ENCODE measurements at places on chromosomes 7 and 10. TPM values are rescaled to one million over a fixed set of nuclear protein-coding genes. Genes with fewer than 3 reads are reported as not detected.

Gene ITGA8
- total RNA-seq: 5.8 TPM

Gene GRID2IP
- not detected for total RNA-seq

Gene PAPOLB
- total RNA-seq: 0.15 TPM

Gene WDFY4
- under 0.01 TPM for total RNA-seq

Gene FZD1
- total RNA-seq: 29.8 TPM

Data from smooth muscle cell of trachea (primary cell).